ENCODE measurements at places on chromosomes 1 and 21.

DNA sequence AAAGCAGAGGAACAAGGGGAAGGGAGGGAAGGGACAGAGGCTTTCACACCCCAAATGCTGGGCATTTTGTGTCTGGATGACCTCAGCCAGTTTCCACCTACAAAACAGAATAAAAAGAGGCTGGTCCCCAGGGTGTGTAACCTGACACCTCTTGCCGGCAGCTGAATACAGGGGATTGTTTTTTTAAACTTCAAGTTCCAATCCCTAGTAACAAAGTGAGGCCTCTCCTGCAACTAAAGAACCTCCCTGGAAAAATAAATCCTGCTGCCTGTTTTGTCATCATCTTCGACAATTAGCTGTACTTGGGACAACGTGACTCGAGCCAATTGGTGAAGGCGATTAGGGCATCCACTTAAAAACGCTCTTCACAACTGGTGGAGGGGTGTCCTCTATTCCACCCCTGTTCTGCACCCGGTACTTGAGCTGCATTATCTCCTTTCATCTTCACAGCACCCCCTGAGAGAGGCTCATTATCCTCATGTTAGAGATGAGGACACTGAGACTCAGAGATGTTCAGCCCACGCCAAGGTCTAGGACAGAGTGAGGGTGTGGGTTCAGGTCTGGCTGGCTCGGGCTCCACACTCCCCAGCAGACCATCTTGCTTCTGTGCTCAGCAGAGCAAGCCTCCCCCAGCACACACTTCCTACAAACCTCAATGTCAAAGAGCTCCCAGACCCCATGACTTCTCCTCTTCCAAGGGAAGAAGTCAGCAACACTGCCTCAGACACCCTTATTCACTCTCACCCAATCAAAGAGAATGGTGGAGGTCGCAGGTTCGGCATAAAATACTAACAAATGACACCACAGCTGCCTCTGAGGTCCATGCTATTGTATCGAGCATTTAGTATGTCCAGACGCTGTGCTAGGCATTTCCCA is 15.2 kb downstream of the ITPKB start:
- DNase-seq: no peak

DNA sequence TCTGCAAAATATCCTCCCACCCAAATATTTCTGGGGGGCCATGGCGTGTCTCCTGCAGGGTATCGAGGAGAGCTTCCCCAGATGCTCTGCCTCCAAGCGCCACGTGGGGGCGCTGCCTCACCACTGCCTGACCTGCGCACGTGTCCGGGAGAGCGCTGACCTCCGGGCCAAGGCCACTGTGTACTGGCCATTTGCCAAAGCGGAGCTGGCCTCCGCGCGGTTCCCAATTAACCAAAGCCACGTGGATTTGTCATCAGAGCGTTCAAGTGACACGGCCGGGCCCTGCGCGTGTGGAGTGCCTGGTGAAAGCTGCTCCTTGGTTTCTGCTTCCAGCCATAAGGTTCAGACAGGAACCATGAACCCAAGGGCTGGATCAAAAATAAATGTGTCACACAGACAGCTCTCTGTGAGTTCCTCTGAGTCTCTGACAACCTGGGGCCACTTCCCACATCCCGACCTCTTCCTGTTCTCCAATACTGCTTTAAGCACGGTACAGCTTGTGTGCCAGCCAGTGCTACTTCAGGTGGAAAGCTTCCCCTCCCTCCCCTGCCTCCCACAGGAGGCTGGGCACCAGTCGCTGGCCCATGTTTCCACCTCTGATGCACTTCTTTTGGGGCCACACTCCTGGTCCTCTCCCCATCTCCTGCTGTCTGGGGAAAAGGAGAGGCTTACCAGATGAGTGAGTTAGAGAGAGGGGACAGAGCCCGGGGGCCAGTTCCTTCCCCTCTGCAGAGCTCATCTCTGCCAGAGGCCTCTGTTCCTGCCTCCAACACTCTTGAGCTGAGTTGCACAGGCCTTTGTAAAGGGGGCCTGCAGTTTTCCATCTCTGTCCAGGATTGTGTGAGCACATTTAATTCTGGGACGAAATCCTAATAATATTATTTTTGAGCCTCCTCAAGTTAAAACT is 26.1 kb downstream of the ZP4 start:
- DNase-seq: no peak

DNA sequence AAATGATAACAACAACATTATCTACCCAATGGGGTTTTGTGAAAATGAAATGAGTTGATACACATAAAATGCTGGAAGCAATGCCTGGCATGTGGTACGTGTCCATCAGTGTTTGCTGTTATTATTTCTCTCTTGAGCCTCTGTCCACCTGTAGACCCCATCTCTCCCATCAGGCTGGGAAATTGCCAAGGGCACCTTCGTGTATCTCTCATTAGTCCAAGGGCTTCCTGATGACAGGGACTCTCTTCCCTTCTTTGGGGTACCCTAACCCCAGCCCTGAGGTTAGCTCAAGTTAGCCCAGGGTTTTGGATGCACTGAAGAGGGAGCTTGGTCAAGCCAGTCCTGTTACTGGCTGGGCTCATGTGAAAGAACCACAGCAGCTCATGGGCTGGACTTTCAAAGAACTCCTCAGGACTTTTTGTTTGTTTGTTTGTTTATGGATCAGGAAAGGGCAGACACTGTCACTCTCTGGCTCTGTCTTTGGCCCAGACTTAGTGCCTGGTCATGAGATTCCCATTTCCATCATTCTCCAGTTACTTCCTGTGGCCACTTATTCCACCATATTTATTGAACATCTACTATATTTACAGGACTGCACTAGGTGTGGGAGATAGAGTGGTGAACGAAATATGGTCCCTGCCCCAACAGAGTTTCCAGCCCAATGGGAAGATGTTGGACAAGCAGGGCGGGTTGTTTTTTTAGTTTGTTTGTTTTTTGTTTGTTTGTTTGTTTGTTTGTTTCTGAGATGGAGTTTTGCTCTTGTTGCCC is 57.4 kb downstream of the NAV1 start:
- no peak for DNase-seq

DNA sequence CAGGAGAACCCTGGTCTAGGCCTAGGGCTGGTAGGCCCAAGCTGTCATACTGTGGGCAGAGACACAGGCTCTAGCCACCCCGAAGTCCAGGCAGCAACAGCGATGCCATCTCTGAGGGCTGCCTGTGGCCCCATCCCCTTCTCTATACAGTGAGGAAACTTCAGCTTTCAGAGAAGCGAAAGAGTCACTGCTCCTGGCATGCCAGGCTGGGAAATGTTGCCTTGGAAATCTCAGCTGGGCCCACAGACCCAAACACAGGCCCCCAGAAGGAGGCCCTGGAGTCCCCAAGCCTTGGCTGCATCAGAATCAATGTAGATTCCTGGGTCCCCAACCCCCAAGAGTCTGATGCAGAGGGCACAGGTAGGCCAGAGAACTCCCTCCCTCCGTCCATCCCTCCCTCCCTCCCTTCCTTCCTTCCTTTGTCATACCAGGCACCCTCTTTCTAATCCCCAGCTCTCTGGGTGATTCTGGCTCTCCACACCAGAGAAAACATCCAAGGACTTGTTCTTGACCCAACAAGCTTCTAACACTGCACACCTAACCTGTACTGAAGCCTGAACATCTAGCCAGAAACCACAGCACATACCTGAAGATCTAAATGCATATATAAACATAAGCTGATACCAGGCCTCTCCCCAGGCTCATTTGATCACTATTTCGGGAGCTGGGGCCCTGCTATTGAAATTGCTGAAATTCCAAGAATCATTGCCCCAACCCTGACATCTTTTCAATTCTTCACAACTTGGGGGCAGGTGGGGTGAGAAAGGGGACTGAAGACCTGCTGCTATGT is 143.2 kb upstream of the EDN2 start:
- DNase-seq: no peak

GRCh38 chr1:220734571-220735326 is 13.4 kb upstream of the MTARC2 start:
- DNase-seq: peak; percentile 44

GRCh38 chr1:63454269-63454668 is 68.8 kb downstream of the ITGB3BP start:
- DNase-seq: no peak

GRCh38 chr1:97674517-97674916 is 246.3 kb downstream of the DPYD start:
- no peak for DNase-seq

DNA sequence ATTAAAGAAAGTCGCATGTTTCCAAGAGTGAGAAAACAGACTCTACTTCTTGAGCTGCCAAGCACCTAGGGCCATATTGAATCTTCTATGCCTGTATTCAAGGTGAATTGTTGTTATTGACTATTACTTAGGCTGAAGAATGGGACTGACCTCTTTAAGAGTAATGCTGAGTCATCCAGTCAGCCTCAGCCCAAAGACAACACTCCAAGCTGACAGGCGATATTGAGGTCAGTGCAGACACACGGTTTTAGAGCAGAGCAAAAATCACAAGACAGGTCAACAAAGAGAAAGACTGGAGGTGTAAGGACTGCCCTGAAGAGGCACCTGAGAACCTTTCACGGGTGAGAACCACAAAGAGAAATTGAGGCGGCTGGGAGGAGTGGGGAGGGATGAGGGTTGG is 146.9 kb downstream of the MIS18A start:
- DNase-seq: no peak

- no peak for DNase-seq
These were observed 249.2 kb downstream of the TOMM20 start for GRCh38 chr1:234879147-234880080.

GRCh38 chr1:164051782-164052181 is 507.2 kb upstream of the PBX1 start:
- DNase-seq: peak; percentile 2

- DNase-seq: no peak
These were observed 325.3 kb downstream of the PTBP2 start for GRCh38 chr1:97046765-97047420.

GRCh38 chr1:9181990-9182783 is 52.4 kb upstream of the H6PD start:
- DNase-seq: no peak

DNA sequence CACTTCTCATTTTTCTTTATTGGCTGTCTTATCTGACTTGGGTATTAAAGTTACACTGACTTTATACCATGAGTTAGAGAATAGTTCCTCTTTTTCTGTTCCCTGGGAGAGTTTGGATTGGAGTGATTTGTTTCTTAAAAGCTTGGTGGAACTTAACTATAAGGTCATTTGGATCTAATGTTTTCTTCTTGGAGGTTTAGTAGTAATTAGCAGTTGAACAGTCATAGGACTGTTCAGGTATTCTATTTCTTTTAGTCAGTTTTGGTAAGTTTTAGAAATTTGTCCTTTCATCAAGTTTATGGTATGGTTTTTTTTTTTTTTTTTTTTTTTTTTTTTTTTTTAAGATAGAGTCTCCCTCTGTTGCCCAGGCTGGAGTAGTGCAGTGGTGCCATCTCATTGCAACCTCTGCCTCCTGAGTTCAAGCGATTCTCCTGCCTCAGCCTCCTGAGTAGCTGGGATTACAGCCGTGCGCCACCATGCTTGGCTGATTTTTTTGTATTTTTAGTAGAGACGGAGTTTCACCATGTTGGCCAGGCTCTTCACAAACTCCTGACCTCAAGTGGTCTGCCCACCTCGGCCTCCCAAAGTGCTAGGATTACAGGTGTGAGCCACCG is 6.3 kb downstream of the TTC3 start:
- no peak for DNase-seq

- DNase-seq: no peak
These were observed 66.4 kb upstream of the STUM start for GRCh38 chr1:226482196-226482595.

GRCh38 chr21:46334351-46335140 is 10.6 kb downstream of the PCNT start:
- DNase-seq: no peak

DNA sequence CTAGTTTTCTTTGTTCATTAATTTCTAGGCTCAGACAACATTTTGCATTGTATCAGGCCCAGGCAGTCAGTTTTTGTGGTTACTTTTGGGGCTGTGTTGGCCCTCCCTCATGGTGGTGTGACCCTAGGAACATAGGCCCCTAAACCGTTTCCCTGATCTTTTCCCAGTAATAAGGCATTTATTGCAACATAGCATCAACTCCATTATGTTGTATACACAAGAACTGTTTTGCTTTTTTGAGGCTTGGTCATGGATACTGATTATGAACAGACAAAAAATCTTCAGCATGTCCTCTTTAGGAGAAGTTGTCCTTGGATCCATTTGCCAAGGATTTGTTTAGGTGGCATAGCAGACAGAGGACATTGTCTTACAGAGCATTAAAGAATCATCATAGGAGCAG is 10.3 kb downstream of the B3GALT2 start:
- no peak for DNase-seq

DNA sequence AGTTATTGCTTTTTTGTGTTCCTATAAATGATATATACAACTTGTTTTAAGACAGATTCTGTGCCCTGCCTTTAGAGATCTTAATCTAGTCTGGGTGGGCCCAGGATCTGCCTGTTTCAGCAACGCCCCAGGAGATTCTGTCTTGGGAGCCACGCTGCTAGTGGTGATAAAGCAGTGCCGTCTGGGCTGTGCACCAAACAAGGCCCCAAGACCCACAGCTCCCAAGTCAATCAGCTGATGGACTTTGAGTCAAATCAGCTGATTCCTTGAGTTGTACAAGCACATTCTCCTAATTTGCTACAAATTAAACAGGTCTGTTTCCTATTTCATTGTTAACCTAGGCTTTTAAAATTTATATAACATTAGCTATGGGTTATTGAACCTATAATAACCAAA is 15.7 kb upstream of the SLC44A3 start:
- DNase-seq: no peak

GRCh38 chr1:115355069-115355468 is 17.0 kb upstream of the NGF start:
- DNase-seq: no peak

- no peak for DNase-seq
These were observed 512 bp downstream of the PIAS3 start for GRCh38 chr1:145858238-145858900.

Data from BJ (cell line).